NCI-H1930 (cell line): ENCODE measurements at places on chromosomes 12 and 14.
A peak's percentile ranks its signal among the peaks of the same experiment; 100 is the strongest.

GRCh38 chr14:23162800-23163199, 20.7 kb downstream of the SLC7A8 start:
- DNase-seq, result no peak

- no peak for DNase-seq
Measured at GRCh38 chr12:26976687-26977086, 37.5 kb downstream of the TM7SF3 start.

DNA sequence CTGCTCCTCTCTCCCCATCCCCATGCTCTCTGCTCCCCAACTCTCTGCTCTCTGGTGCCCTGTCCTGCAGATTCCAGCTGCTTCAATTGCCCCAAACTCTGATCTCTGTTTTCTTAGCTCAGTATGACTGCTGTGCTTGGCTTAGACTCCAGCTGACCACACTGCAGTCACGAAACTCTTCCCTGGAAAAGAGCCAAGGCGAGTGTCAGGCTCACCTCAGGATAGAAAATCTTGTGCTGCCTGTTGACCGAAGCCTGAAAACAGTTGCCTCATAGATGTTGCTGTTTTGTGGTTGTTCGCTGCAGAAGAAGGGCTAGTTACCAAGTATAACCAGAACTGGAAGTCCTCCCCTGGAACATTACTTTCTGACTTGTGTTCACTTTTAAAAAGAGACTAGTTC, 6.7 kb upstream of the STON2 start:
- no peak for DNase-seq

- no peak for DNase-seq
Measured at GRCh38 chr14:83883732-83884131, 1646.2 kb upstream of the FLRT2 start.

- no peak for DNase-seq
Measured at GRCh38 chr12:6925239-6925539, 2.6 kb upstream of the ATN1 start.

- DNase-seq, result no peak
Measured at GRCh38 chr14:23055621-23056144, 1.6 kb downstream of the CDH24 start.

DNA sequence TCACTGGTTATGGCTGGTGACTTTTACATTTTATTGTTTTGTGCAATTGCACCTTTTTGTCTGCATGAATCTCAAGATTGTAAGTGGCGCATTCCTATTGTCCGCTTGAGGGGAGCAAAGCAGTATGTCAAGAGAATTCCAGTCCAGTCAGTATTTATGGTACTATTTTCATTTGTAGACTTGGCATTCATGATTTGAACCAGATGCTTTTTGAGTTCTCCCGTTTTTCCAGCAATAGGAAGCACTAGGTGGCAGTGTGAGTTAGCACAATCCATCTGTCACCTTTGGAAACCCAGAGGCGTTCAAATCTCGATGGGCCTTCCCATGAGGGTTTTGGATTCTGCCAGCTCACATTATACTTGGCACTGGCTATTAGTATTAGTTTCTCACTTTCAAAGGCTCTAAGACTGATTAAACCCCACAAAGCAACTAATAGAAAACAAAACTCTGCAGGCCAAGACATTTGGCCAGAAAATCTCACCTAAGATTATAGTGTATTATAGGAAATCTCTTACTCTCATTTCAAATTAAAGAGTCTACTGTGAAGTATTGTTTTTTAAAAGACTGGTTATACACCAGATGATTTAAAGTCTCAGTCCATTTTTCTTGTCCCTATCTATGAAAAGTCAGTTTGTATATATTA, 2.2 kb downstream of the DACT1 start:
- peak; percentile 72 for DNase-seq

- no peak for DNase-seq
Measured at GRCh38 chr12:57058454-57058853, 8.5 kb upstream of the MYO1A start.

DNA sequence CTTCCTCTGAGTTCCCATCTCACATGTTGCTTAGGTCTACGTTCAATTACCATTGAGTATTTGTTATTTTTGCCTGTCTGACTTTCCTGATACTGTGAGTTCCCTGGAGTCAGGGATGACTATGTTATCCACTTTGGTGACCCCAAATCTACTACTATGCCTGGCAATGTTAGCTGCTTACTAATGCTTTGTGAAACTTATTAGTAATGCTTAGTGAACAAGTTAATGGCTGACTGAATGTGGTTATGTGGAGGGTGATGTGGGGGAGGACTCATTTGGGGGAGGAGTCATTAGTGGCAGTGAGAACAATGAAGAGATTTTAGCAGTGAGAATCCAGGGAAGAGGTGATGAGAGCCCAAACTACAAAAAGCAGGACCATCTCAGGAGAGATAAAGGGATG, 121.6 kb downstream of the KTN1 start:
- DNase-seq, result no peak

DNA sequence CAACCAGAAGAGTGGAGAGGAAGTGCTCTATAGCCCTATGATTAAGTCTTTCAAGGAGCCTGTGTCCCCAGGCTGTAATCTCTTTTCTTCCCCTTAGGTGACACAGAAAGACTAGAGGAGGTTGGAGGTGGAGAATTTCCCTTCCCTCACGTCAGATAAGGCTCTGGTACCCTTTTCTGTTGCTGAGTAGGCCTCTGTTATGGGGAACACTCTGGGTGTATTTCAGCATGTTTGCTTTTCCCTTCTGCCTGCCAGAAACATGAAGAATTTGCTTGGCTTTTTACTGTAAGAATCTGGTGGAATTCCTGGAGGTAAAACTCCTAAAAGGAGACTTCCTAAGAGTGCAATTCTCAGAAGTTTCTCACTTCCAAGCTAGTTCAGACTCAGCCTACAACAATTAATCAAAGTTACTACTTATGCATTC, 58.3 kb downstream of the SIX1 start:
- DNase-seq, result no peak

- DNase-seq, result no peak
Measured at GRCh38 chr14:83860631-83861155, 1669.3 kb upstream of the FLRT2 start.

- DNase-seq, result no peak
Measured at GRCh38 chr14:63710497-63710896, 17.4 kb downstream of the SGPP1 start.

DNA sequence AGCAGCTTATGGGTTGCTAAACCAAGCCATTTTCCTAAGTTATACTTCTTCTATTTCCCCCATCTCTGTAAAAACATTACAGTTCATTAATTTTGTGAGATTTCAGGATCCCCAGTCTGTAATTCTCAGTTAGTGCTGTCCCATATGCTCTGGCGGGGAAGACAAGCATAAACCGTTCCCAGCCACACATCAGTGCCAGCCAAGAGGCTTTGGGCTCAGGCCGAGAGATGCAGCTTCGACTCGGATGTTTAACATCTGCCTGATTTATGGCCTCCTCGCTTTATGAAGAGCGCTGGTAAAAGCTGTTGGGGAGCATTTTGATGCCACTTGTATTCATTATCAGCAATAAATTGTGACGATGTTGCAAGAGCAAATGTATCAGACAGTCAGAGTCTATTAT, 349.1 kb upstream of the CCDC196 start:
- DNase-seq, result no peak

- DNase-seq, result no peak
Measured at GRCh38 chr12:65497660-65498059, 219.2 kb downstream of the MSRB3 start.

- no peak for DNase-seq
Measured at GRCh38 chr14:22553445-22553844, 35.6 kb downstream of the DAD1 start.

- DNase-seq, result no peak
Measured at GRCh38 chr14:100530270-100531072, 56.7 kb downstream of the BEGAIN start.

GRCh38 chr12:122503147-122503751, 2.5 kb upstream of the ZCCHC8 start:
- DNase-seq, result no peak
